ENCODE measurements at places on chromosomes 3 and 15.

GRCh38 chr15:39593656-39594445, 13.0 kb downstream of the THBS1 start:
- DNase-seq, result no peak

DNA sequence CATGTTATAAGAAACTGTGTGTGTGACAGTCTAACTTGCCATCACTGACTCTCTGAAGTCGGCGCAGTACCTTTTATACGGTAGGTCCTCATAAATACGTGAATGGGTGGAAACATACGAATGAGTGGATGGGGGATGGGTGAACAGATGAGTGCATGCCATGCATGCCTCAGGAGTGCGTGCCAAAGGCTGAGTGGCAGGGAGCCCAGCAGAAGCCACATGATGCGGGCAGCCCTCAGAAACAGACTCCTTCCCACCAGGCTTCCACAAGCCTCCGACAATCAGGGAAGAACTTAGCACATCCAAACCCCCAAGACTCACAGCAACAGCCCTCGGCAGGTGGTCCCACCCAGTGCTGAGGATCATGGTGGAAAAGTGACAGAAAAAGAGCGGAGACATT, 16.7 kb downstream of the HCN4 start:
- DNase-seq, result no peak

- DNase-seq, result no peak
Measured at GRCh38 chr3:33420966-33421365, 19.2 kb downstream of the UBP1 start.

GRCh38 chr15:98904544-98904943, 103.0 kb downstream of the PGPEP1L start:
- DNase-seq, result no peak

DNA sequence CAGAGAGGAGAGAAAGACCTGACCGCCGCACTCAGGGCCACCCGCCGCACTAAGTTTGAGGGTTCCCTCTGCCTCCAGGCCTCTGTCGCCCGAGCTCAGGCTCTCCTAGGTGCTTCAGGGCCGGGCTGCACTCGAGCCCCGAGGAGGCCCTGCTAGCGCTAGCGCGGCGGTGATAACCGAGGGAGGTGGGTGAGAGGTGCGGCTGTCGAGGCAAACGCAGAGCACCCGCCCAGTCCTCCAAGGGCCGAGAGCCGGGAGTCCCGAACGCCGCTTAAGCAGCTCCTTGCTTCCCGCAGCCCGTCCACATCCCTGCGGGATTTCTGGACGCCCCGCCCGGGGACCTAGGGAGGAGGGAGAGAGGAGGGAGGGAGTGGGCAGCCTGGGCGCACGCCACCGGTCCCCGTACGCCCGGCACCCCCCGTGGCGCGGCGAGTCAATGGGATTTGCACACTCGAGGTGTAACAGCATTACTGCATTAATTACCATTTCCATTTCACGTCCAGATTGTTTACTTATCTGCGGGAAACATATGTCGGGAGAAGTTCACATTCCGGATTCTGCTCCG, 6.8 kb downstream of the SOX14 start:
- DNase-seq, result no peak

- DNase-seq, result no peak
Measured at GRCh38 chr3:66177026-66177425, 43.8 kb upstream of the SLC25A26 start.
